ENCODE measurements at places on chromosomes 5 and 9.

DNA sequence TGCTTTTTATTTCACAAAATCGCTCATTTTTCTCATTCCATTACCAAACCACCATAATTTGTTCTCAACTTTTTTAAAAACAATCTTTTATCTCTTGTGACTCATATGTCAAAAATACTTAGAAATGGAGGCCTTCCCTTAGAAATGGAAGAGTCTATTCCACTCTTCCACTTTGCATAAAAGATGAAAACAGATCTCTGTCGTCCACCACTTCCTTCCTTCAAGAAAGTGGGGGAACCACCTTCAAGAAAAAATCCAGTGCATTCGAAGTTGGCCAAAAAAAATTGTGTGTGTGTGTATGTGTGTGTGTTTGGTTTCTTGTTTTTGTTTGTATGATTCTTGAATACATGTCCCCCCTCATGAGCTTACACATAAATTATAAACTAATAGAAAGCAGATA, 628.8 kb upstream of the DMAC1 start:
- DNase-seq, result no peak

GRCh38 chr5:53173083-53173482, 63.5 kb upstream of the MOCS2 start:
- no peak for DNase-seq

DNA sequence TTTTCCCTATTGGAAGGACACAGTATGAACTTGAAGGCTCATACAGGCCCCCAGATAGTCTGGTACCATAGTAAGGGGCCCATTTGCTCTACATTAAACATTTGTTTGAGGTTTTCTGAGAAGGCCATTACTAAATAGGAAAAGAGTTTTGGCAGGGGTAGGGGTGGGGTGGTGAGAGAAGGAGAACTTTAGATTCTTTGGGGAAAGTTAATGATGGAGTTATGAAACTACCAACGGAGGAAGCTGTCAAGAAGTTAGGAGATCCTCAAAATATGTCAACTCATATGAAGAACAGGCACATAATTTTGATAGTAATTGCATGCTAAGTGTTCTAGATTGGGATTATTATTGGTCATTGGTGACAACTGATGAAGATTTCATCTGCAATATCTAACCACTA, 114.7 kb downstream of the TAF11L14 start:
- DNase-seq, result no peak

- peak; percentile 61 for DNase-seq
These were observed 2.0 kb upstream of the CCL27 start for GRCh38 chr9:34664281-34665066.

DNA sequence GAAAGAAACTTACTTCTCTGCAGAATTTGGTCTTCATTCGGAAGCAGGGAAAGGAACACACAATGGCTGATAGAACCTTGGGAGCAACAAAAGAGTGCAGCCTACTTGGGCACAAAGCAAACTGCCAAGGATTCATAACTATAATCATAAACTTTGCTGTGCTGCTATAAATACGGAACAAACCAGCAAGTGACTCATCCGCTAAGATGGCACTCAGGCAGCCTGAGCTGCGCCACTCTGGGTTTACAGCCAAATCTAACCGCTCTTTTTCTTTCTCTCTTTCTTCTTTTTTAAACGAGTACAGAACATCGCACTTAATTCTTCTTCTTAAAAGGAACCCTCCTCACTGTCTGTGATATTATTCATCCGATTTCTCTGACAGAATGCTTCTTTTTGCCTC, 81.1 kb downstream of the PTPN3 start:
- DNase-seq, result no peak

DNA sequence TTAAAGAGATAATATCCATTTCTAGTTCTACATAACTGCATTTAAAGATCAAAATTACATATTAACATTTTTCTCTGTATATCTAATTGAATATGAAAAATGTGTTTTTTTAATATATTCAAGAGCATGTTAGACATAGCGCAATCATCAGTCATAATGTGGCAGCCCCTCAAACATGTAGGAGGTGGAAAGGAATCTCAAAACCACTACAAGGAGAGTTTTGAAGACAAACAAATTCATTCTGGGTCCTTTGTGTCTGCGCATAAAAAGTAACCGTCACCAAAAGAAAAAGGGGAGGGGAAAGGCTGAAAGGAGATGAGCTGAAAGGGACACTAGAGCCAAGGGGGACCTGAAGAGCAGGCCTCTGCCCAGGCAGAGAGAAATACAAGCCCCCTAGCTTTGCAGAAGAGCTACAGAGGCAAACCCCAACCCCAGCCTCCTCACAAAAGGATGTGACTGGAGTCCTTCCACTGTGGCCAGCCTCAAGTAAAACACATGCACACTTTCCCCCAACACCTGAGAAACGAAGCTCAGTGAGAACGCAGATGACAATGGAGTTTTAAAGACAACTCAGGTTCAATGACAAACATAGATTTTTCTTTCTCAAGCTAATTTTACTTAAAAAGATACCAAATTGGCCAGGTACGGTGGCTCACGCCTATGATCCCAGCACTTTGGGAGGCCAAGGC, 62.0 kb downstream of the MAPKAP1 start:
- no peak for DNase-seq

GRCh38 chr5:1310118-1310517, 15.2 kb upstream of the TERT start:
- no peak for DNase-seq

Measured in activated CD4-positive, alpha-beta T cell treated with anti-CD3 and anti-CD28 coated beads, Interleukin-2, amount 50 U/mL, for 4 hours (primary cell).